MM.1S (cell line): ENCODE measurements at places on chromosomes 7 and 10.

DNA sequence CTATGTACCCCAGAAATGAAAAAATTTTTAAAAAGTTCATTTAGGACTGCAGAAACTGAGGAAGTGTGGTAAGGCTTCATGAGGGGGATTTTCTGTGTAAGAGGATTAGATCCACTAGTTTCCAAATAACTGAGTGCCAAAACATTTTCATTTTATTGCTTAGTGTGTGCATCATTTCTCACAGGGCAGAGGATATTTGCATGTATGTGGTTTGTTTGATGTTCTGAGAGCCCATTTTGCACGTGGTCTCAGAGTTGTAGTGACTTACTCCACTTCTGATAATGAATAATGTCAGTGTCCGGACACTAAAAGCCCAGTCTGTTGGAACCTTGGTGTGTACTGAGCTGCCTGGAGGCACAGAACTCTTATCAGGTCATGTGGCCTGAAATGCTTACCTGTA is 299.9 kb downstream of the AUTS2 start:
- DNase-seq, result no peak

- no peak for DNase-seq
Measured at GRCh38 chr7:106291247-106291646, 6.5 kb upstream of the NAMPT start.

- DNase-seq, result no peak
Measured at GRCh38 chr7:84113906-84114850, 80.4 kb downstream of the SEMA3A start.

- no peak for DNase-seq
Measured at GRCh38 chr10:113060201-113061053, 110.4 kb downstream of the TCF7L2 start.

GRCh38 chr7:1492640-1493039 is 11.5 kb downstream of the INTS1 start:
- no peak for DNase-seq

GRCh38 chr7:83519240-83519639 is 129.7 kb downstream of the SEMA3E start:
- DNase-seq, result no peak

DNA sequence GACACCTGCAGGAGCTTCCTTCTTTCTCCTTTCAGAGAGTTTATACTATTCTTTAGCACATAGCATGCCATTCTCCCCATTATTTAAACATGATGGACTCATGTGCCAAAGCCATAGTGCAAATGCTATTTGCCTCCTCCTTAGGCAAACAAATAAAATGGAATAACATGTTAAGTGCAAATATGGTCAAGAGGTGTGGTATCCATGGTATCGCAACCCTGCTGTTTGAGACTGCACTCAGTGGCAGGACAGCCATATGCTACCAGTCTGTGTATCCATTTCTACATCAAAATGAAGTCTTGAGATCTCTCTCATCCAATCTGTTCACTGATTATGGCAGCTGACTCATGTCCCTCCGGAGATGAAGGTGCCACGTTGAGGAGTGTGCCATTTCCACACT is 22.8 kb downstream of the HEPACAM2 start:
- no peak for DNase-seq

DNA sequence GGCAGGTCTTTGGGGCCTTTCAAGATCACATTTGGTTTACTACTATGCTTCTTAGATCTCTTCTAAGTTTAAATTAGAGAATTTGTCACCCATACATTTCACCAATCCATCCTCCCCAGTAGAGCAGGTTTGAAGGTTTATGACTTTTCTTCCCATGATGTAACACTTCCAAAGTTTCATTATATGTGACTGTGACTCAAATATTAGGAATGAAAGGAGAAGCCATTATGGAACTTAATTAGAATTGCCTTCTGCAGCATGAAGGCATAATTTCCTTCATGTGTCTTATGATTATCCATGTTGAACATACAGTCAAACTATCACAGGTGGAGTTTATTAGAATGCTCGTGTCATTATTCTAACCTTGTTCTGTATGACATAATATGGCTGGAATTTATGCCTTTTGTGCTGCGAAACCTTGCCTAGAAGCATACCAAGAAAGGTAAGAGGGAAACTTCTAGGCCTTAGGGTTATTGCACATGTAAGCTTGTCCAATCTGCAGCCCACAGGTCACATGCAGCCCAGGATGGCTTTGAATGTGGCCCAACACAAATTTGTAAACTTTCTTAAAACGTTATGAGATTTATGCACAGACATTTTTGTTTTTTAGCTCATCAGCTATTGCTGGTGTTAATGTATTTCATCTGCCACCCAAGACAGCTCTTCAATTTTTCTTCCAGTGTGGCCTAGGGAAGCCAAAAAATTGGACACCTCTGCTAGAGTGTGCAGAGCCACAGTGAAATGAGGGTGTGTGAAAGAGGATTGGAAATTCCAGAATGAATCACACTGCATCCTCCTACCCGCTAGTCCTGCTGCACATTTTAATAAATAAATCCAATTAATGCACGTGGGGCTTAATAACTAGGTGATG is 133.6 kb downstream of the TMEM26 start:
- no peak for DNase-seq
